EH (cell line): ENCODE measurements at places on chromosomes 2 and 18.

DNA sequence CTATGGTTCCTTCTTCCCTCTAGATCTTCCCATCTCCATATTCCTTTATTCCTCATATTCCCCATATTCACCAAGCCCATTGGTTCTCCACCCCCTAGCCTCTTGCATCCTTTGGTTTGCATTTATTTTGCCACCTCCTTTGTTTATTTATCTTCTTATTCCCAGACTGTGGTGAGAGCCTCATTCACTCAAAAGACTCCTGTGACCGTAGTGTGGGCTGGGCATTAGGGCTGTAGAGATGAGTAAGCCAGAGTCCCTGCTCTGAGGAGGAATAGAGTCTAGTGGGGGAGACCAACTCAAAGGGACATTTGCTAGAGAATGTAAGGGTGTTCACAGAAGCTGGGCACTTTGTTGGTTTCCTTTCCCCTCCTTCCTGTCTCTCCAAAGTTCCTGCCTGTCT is 8.3 kb downstream of the ATG16L1 start:
- peak; percentile 46 for DNase-seq

DNA sequence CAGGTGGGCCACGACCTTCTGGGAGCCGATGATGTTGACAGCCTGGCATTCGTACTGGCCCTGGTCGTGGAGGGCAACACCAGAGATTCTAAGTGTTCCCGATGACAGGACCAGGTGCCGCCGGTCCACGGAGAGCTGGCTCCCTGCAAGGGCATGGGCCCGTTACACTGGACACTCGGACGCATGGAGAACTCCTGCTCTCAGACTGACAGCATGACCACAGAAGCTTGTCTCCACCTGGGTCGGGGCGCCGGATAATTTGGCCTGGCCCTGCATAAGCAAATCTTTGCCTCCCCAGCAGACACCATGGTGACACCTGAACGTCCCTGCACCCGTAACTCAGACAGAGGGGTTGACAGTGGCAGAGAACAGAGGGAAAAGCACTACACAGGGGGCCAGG is 80.7 kb downstream of the PXDN start:
- no peak for DNase-seq

DNA sequence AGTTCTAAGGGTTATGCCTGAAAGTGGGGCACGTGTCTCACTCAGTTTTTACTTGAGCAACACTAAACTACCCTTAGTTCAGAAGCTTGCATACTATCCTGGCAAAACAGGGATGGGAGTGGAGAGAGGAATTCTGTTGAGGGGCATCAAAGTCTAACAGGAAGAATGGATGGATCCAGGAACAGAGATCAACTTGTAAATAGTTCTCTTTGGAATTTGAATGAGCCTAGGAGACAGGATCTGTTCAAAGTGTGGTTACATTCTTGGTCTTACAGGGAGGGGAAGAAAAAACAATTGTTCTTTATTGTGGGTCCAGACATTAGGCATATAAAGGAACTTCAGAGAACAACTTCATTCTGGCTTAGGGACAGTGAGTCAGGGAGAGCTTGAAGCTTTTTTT is 560.2 kb downstream of the CNTNAP5 start:
- DNase-seq, result no peak

GRCh38 chr2:163269374-163270021 is 430.9 kb upstream of the KCNH7 start:
- no peak for DNase-seq

DNA sequence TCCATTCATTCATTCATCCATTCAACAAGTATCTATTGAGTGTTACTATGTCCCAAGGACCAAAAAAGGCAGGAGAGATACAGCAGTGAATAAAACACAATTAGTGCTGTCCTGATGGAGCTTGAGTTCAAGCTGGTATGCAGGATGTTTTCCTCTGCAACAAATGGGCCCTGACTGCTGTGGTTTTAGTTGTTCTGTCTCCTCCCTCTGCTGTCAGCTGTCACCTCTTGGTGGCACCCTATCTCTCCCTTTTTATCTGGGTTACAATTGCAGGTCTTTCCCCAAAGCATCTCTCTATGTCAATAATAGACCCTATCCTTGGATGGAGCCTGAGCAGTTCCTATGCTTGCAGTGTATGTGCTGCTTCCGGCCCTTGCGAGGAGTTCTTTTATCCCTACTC is 304.8 kb downstream of the PDE11A start:
- no peak for DNase-seq

GRCh38 chr18:63207143-63207790 is 112.3 kb downstream of the BCL2 start:
- peak; percentile 4 for DNase-seq

DNA sequence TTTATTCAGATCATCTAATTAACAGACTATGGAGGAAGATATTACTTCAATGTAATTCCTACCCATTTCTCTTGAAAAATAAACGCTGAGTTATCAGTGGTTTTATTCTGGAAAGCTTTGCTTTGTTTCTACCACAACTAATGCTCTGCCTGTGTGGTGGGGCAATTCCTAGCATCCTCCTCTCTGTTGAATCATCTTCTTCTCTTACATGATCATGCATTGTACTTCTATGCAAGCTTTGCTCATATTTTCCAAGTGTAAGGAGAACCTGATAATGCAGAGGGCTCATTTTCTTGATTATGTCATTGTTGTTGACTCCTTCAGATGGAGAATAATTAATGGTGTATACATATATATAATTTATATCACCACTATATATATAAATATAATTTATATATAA is 46.7 kb downstream of the CCDC195 start:
- DNase-seq, result no peak

- DNase-seq, result no peak
Measured at GRCh38 chr2:16201848-16202247, 261.5 kb downstream of the MYCN start.

GRCh38 chr2:70182689-70183088 is 8.1 kb downstream of the C2orf42 start:
- no peak for DNase-seq

- DNase-seq, result peak; percentile 48
Measured at GRCh38 chr2:157055660-157056199, 201.8 kb upstream of the GALNT5 start.

DNA sequence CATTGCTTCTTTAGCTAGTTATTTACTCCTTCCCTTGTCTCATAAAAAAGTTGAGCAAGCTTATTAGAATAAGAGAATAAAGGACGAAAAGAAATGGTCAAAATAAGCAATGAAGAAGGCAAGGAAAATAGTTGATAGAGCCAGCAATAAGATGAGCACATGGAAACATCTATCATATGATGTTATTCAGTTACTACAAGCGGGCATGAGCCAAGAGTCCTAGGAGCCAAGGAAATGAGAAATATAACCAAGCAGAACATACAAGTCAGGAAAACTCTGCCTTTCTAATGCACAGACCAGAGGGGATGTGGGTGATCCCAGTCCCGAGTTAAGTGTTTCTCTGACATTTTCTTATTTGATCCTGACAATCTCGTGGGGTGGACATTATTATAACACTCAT is 33.9 kb downstream of the INO80C start:
- no peak for DNase-seq

DNA sequence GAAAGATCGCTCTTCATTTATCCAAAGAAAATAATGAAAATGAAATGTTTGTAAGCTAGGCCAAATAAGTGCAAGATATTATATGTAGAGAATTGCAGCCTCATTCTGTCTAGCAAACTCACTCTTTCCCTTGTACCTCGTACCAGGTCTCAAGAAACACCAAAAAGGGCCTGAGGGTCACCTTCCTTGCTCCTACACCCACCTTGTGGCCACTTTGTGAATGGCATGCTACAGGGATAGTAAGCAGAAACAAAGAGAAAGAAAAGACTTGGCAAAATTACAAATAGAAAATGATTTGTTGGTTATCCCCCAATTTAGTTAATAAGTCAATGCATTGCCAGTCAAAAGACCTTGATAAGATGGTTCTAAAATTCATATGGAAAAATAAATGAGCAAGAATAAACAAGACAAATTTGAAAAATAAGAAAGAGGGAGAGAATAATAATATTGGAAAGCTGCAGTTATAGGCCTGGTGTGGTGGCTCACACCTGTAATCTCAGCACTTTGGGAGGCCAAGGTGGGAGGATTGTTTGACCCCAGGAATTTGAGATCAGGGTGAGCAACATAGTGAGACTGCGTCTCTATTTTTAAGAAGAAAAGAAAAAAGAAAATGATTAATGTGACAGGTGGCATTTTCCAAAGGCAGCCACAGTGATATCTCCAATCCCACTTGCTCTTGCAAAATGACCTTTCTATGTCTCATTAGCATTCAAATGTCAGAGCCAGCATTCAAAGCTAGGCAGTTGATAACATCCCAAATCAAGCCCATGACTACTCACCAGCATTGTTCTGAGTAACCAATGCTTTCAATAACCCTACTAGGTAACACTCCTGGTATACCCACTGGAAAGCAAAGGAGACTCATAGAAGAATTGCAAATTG is 38.8 kb upstream of the BMP10 start:
- DNase-seq, result peak; percentile 71
